MM.1S (cell line): ENCODE measurements at places on chromosomes 12 and 14.

- DNase-seq: no peak
Observed at GRCh38 chr12:34287437-34287836, 265.1 kb downstream of the ALG10 start.

DNA sequence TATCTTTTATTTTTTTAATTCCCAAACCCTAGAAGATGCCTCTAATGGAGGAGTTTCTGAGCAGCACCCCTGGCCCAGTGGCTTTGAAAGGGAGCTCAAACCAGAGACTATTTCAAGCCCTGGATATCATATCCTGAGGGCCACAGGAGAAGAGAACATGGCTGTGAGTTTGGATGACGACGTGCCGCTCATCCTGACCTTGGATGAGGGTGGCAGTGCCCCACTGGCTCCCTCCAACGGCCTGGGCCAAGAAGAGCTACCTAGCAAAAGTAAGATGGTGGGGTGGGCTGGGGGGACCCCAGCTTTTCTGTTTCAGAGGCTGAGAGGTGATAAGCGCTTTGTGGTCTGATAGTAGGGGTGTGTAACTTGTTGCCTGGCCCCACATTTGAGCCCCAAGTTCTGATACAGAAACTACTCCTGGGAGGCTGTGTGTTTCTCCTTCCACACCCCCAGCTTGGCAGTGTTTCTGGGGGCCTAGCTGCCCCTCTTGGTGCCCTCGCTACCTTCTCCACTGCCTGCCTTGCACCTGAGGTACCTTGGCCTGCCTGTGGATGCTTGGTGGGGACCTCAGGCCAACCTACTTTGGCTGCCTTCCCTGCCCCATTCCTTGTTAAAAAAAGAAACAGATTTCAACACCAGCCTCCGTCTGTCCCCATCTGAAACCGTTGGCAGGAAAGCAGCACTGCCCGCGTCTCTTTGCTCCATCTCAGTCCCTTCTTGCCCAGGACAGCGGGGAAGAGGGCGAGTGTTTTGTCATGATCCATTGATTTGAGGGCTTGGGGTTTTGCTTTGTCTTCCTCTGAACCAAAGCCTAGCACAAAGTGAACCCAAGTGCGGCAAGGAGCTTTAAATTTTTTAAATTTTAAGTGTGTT is 5.7 kb downstream of the TPCN1 start:
- DNase-seq: no peak

DNA sequence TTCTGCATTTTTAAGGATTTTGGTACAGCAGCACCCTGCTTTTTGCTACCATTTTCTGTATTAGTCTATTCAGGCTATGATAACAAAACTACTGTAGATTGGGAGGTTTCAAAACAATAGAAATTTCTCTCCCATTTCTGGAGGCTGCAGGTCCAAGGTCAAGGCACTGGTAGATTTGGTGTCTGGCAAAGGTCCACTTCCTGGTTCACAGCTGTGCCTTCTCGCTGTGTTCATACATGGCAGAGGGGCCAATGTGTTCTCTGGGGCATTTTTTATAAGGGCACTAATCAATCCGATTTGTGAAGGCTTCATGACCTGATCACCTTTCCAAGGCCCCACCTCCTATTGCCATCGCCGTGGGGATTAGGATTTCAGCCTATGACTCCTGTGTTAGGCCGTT is 268.1 kb upstream of the RTL1 start:
- no peak for DNase-seq

- DNase-seq: no peak
Observed at GRCh38 chr12:128986957-128987356, 133.7 kb downstream of the GLT1D1 start.

DNA sequence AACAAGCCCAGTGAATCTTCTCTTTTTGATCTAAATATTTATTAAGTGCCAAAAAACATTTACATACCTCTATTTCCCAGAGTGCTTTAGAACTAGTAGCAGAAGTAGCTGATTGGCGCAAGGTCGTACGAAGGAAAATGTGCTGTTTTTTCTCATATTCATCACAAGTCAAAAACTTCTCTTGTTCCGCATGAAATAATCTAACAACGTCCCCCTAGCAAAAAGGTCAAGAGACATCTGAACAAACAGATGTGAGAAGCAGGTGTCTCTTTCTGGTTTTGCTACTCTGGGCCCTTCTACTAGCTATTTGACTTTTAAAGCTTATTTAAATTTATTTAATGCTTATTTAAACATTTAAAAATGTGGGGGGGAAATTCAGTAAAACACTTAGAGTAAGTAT is 117.8 kb downstream of the ITPR2 start:
- DNase-seq: no peak

DNA sequence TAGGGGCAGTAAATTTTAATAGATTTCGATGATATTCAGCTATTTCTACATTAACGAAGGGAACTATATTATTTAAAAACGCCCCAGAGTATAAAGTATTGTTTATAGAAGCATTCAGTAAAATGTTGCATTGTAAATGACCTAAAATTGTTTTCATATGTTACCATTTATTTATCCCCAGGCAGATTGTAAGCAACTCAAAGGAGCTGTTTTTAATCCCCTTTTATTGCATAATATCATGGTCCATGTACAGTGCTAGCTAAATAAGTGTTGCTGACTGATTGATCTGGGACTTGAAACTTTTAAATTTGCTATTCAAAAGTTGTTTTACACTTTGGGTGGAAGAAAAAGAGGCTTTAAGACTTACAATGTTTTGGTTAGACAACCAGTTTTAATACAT is 199.0 kb upstream of the SLC38A2 start:
- DNase-seq: no peak

- no peak for DNase-seq
Observed at GRCh38 chr12:44076871-44077270, 241.0 kb downstream of the TMEM117 start.

DNA sequence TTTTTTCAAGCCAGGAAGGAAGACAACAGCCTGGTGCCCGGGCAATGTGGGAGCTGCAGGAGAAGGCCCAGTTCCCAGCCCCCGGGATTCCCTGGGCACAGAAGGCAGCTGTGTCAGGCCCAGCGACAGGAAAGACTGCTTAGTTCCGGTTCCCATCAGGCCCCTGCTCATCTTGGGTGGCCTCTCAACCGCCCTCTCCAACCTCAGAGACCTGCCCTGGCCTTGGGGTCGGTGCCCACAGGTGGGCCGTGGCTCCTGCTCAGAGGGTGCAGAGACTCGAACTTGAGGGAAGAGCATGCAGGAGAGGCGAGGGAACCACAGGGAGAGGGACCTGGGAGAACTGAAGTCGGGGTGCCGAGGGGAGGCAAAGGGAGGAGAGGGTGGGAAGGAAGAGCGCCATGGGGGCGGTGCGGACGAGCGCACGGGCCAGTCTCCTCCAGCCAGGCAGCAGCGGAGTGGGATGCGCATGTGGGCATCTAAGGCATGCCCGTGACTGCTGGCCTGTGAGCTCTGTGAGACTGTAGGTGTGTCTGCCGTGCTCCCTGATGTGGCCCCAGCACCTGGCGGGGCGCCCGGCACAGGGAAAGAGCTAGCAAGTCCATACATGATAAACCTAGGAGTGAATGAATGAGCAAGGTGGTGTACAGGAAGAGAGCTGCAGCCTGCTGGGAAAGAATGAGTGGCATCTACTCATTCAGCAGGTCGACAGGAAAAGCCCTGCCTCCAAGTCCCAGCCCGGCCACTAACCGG is 42.7 kb downstream of the SSH1 start:
- no peak for DNase-seq

GRCh38 chr12:132108211-132108832 is 35.8 kb downstream of the DDX51 start:
- DNase-seq: no peak

- DNase-seq: no peak
Observed at GRCh38 chr12:25017336-25017735, 68.4 kb upstream of the BCAT1 start.

DNA sequence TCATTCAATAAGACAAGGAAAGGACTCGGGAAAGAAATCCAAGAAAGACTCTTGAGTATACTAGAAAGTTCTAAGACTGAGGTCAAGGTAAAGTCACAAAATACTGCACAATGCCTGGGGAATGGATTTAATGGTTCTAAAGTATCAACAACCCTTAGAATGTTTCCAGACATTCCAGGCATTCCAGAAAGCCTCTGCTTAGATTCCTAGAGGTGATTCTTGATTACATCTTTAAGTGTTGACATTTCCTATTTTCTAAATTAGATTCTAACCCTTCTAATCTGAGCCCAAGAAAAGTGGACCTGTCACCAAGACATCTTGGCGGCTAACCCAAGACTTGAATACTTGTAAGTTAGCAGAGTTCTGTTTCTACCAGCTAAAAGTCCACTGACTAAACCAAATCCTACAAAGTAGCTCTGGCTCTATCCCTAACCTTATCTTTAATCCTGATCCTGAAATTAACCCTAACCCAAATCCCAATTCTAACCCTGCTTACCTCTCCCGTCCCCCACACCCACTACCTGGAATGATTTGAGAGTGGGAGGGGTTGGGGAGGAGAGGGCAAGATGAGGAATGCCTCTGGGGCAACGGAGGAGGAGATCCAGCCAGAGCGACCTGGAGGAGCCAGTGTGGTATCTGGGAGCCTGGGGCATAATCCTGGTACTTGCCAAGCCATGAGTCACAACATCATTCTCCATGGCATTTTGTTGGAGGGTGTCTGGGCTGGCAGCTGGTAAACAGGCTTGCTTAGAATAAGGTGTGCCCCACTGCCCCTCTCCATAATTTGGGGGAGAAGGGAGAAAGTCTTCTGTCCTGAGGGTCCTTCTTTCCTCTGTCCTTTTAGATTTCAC is 93.4 kb upstream of the HOXC13 start:
- no peak for DNase-seq

- DNase-seq: no peak
Observed at GRCh38 chr12:39105111-39105510, 199.7 kb upstream of the CPNE8 start.

GRCh38 chr12:119594399-119594730 is 791 bp downstream of the TMEM233 start:
- no peak for DNase-seq

DNA sequence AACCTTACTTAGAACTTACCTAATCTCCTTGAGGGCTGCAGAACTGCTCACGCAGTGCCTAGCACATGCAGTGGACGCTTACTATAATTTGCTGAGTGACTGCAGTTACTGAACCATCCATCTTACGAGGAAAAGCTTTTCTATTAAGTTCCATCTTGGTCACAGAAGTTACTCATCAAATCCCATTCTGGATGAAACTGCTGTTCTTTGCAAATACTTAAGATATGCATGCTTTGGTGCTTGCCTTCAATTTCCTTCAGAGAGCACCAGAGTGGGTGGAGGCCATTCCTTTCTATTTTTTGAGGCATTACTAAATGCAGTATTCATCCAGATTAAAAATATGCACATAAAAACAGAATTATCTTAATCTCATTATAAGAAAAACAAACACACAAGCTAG is 17.7 kb upstream of the PELI2 start:
- no peak for DNase-seq

DNA sequence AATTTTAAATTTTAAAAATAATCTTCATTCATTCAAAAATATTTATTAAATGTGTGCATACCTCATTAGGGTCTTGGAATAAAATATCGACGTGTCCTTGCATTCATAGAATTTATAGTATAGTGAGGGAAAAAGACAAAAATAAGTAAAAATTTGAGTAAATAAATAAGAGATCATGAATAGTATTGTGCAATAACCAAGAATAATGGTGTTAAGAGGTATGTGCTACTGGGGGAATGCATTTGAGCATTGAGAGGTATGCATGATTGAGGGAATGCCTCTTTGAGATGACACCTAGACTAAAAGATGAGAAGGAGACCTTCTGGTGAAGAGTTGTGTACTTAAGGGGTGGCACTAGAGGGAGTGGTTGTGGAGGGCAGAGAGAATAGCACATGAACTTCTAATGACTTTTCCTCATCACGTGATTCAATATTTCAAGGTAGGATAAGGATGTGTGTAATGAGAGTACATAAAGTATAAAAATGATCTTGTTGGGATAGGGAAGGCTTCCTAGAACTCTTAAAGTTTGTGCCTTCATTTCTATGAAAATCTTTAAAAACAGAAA is 18.8 kb upstream of the CATSPERB start:
- DNase-seq: no peak

DNA sequence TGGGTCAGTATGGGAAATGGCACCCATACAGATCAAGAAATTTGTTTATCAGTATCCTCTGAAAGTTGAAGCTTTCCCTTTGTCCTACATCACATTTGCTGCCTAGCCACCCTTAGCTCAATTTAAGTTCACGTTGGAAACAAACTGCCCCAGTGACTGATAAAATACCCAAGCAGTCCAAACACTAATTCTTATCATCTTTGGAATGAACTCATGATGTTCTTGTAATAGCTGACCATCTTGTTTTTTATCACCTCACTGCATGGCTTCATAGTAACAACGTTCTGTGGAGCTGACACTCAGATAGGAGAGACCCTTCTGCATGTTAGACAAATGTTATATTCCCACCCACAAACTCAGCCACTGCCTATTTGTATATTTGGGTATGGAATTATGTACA is 93.4 kb downstream of the GPR135 start:
- DNase-seq: no peak

DNA sequence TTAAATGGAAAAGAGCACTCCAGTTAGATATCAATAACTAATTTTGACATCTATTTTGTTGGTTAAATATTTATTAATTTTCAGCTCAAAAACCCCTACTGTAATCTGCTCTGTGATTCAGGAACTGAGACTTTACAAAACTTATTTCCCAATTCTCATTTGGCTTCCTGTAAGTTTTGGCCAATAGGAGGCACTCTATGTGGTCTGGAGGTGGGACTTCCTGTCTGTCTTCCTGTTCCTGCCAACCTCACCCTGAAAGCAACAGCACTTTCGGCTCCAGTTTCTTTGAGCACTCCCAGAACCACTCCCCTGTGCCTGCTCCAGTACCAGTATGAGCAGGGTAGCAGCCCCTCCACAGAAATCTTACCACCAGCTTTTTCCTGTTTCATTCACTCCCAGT is 1027.0 kb downstream of the VRK1 start:
- DNase-seq: no peak

GRCh38 chr14:106417224-106418049 is 891.1 kb downstream of the TMEM121 start:
- peak; percentile 90 for DNase-seq

GRCh38 chr12:106248312-106248845 is 559 bp upstream of the CKAP4 start:
- peak; percentile 51 for DNase-seq

DNA sequence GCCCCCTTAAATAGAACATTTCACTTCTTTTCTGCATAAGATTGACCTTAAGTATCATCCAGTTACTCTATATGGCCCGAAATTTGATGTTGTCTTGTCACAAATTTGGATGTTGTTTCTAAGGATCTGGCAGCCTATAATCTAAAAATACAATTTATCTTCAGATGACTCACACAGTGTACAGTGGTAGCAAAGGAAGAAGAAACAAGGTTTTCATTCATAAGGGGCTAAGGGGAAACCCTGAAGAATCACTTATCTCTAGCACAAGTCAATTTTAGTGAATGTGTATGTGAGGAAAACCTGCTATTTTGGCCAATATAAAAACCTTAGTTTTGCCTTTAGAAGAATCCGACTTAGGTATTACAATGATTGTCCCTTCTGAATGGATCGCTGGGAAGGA is 606.3 kb upstream of the LRFN5 start:
- DNase-seq: no peak

DNA sequence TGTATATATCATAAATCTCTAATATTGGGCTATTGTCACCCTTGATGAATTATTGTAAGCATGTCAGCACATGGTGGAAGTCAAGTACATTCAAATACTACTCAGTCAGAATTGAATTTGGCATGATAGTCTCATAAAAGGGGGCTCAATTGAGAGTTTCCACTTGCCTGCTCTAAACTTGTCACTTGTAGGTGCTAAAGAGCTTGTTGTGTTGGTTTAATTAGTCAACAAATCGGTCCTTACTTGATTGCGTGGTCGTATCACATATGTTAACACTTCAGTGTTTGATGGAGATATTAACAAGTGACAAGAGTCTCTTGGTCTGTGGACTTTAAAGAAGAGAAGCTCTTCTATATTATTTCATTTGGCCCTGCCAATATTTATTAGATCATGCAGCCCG is 81.1 kb downstream of the NKX2-1 start:
- DNase-seq: no peak
